ENCODE measurements at places on chromosomes 4 and X.

DNA sequence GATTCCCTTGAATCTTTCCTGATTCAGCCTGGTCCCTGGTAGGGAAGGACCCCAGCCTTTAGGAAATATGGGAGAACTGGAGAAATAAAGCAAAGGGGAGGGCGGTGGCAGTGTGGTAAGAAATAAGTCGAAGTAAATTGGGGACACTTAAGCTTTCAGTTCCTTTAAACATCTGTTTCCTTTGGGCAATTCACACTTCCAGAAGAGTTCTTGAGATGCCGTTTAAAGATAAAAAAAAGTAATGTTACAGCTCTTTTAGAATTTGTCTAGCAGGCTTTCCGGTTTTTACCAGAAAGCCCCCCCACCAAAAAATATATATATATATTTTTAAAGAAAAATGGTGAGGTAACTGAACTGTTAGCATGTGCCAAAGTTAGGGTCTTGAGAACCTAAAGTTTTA, 46.6 kb downstream of the TSPAN7 start:
- DNase-seq: no peak

- no peak for DNase-seq
These were observed 124.7 kb downstream of the CBR4 start for GRCh38 chr4:168885400-168885799.

- DNase-seq: no peak
These were observed 2.3 kb downstream of the FRMPD3 start for GRCh38 chrX:107451731-107452130.

GRCh38 chr4:110808351-110808878, 185.5 kb upstream of the PITX2 start:
- DNase-seq: no peak

DNA sequence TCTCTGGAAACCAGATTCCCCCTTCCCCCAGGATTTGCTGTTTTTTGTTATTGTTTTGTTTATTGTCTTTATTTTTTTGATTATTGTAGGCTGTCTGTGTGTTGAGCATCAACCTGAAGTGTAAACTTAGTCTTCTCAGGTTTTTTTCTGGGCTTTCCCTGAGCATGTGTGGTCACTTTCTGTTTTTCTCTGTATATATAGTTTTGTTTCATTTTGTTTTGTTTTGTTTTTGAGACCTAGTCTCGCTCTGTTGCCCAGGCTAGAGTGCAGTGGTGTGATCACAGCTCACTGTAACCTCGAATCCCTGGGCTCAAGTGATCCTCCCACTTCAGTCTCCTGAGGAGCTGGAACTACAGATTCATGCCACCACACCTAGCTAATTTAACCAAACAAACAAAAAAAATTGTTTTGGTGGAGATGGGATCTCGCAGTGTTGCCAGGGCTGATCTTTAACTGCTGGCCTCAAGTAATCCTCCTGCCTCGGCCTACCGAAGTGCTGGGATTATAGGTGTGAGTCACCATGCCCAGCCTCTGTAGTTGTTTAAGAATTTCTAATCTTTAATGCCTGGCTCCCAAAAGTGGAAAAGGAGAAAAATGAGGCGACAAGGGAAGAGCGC, 9.1 kb downstream of the IL13RA1 start:
- no peak for DNase-seq

DNA sequence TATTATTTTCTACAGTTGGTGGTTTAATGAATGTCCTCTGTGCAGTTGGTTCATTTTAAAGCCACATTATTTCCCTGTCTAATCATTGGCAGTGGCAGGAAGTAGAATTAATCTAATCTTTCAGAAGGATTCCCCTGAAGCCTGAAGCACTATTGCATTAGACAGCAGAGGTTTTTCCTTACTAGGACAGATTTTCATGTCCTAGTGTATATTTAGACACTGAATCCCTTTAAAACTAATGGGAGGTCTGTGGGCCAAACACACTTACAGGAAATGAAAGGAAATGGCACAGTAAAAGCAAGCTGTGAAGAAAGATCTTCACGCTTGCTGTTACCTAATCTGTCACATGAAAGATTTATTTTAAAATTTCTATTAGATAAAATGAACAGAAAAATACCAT, 165.2 kb downstream of the SLC39A8 start:
- DNase-seq: no peak

DNA sequence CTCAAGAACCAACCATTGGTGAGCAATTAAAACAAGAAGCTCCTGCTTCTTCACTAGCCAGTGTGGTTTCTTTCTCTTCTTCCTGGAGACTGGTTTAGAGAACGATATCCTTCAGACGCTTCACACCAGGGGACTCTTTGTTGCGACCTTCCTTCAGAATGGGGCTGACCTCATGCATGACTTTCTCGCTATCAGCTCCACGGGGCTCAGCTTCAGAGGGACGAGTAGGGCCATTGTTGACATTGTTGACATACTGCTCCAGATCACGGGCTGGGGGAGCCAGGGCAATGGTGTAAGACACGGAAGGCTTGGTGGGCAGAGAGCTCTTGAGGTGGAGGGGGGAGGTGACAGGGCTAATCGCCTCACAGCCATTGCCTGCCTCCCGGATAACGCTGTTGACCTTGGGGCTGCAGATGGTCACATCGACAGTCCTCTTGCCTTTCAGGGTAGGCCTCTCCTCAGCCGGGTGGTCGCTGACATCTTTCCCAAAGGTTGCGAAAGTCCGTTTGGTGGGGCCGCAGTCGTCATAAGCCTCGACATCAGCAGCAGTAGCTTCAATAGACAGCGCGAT, 113.8 kb downstream of the PCDH19 start:
- DNase-seq: no peak

- no peak for DNase-seq
These were observed 16.1 kb upstream of the TASL start for GRCh38 chrX:30593440-30594200.

DNA sequence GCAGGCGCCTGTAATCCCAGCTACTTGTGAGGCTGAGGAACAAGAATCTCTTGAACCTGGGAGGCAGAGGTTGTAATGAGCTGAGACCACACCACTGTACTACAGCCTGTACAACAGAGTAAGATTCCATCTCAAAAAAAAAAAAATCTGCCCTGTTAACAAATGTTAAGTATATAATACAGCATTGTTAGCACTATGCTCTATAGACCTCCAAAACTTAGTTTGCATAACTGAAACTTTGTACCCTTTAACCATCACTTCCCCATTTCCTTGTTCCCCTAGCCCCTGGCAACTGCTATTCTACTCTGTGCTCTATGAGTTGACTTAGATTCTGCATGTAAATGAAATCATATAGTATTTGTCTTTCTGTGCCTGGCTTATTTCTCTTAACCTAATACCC, 76.7 kb downstream of the TAB3 start:
- no peak for DNase-seq

DNA sequence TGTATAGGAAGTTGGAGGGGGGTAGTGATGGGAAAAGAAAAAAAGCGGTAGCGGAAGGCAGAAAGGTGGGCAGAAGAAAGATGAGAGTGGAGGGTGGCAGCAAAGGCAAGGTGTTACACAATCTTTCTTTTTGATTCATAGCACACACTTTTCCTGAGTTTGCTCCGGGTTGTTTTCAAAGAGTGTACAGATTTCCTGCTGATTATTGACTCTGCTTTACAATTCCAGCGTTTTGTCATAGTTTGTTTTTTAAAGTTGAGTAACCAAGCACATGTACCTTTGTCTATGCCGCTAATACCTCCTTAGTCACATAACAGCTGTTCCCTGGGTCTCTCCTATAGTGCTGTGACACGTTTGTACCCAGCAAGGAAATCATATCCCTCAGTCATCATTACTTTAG, 50.3 kb downstream of the AGA start:
- no peak for DNase-seq

GRCh38 chr4:74475091-74475800, 30.3 kb downstream of the AREG start:
- no peak for DNase-seq

DNA sequence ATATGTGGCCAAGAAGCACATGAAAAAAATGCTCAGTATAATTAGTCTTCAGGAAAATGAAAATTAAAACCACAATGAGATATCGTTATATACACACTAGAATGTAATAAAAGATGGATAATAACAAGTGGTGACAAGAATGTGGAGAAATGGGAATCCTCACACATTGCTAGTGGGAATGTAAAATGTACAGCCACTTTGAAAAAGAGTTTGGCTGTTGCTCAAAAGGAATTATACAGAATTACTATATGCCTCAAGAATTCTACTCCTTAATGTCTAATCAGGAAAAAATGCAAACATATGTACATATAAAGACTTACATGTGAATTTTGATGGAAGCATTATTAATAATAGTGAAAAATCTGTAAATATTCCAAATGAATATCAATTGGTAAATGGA, 102.2 kb downstream of the SPCS3 start:
- no peak for DNase-seq

All from effector CD4-positive, alpha-beta T cell (primary cell).